Endothelial cell of umbilical vein (primary cell): ENCODE measurements at places on chromosomes 5 and 9. TPM values are rescaled to one million over a fixed set of nuclear protein-coding genes. Genes with fewer than 3 reads are reported as not detected.

ADAMTSL1 gene
- 16.9 and 18.4 TPM in 2 replicates for total RNA-seq

KIF12 gene
- total RNA-seq = 0.51 and 0.97 TPM in 2 replicates

TMEFF1 gene
- total RNA-seq = 9.8 and 14.6 TPM in 2 replicates

PRKAA1 gene
- 83.5 and 97.2 TPM in 2 replicates for total RNA-seq

CDKN2B-AS1 gene
- 1.9 and 2.4 TPM in 2 replicates for total RNA-seq

FIBCD1 gene
- not detected in 2 replicates for total RNA-seq

TPM2 gene
- 257 and 279 TPM in 2 replicates for total RNA-seq

CDX1 gene
- not detected in 2 replicates for total RNA-seq

FBXW11 gene
- total RNA-seq = 42.3 and 44.7 TPM in 2 replicates

- DNase-seq = no peak
- peaks cover 7% of the 10 kb centered on the region for H3K4me1 ChIP-seq
- no peaks in the 10 kb centered on the region for H3K36me3 ChIP-seq
- no peak overlapping the region for H3K4me3 ChIP-seq
Observed at GRCh38 chr5:107294669-107295068, 376.1 kb downstream of the EFNA5 start.

- H3K4me1 ChIP-seq = no peaks in the 10 kb centered on the region
- no peaks in the 10 kb centered on the region for H3K36me3 ChIP-seq
- H3K27ac ChIP-seq = no peak overlapping the region
- peaks cover 5% of the 10 kb centered on the region for H3K27me3 ChIP-seq
Observed at GRCh38 chr9:13069498-13069897, 210.0 kb downstream of the MPDZ start.

DNA sequence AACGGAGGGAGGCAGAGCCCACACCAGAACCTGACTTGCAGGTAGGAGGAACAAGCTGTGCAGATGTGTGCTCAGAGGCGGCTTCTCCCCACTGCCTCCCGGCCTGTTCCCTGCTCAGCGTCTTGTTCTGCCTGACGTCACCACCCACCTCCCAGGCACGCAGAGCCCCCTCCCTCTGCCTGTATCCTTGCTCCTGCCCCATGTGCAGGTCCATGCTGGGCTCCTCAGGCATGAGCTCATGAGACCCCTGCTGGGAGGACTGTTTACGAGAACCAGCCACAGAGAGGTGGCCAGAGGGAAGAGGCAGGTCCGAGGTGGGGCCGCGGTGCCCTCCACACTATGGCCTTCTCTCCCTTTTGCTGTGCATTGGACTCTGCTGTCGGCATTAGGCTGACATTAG, 45.5 kb downstream of the SLC6A3 start:
- H3K36me3 ChIP-seq = no peaks in the 10 kb centered on the region
- no peak overlapping the region for H3K27ac ChIP-seq
- no peaks in the 10 kb centered on the region for H3K27me3 ChIP-seq
- DNase-seq = no peak

GRCh38 chr9:6632516-6633183, 12.9 kb downstream of the GLDC start:
- peaks cover under 1% of the 10 kb centered on the region for H3K27me3 ChIP-seq
- no peaks in the 10 kb centered on the region for H3K36me3 ChIP-seq
- no peak overlapping the region for H3K4me3 ChIP-seq
- DNase-seq = no peak
- H3K4me1 ChIP-seq = no peaks in the 10 kb centered on the region
- H3K27ac ChIP-seq = no peak overlapping the region

- no peak overlapping the region for H3K4me3 ChIP-seq
- DNase-seq = no peak
- no peaks in the 10 kb centered on the region for H3K36me3 ChIP-seq
- no peaks in the 10 kb centered on the region for H3K27me3 ChIP-seq
- peaks cover 4% of the 10 kb centered on the region for H3K4me1 ChIP-seq
- no peak overlapping the region for H3K27ac ChIP-seq
Observed at GRCh38 chr9:33177639-33178038, 10.5 kb upstream of the B4GALT1 start.

DNA sequence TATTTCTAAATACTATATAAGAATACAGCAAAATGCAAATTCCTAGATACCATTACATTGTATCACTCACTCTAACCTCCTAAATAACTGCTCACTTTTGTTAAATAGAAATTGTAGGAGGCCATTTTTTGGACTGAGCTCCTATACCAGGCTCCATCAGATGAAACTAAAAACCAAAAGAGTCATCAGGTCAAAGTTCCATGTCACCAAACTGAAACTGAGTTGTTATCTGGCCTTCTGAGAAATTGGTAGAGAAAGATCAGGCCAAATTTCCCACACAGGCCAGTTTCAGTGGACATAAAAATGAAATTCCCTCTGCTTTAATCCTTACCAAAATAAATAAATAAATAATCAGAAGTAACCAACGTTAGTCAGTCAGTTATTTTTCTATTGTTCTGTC, 13.8 kb upstream of the SNX2 start:
- H3K27ac ChIP-seq = no peak overlapping the region
- DNase-seq = peak; percentile 51
- peaks cover 9% of the 10 kb centered on the region for H3K4me1 ChIP-seq
- H3K4me3 ChIP-seq = no peak overlapping the region
- H3K36me3 ChIP-seq = no peaks in the 10 kb centered on the region
- no peaks in the 10 kb centered on the region for H3K27me3 ChIP-seq

GRCh38 chr9:98242426-98242825, 13.0 kb downstream of the TBC1D2 start:
- H3K4me1 ChIP-seq = no peaks in the 10 kb centered on the region
- no peaks in the 10 kb centered on the region for H3K27me3 ChIP-seq
- no peak overlapping the region for H3K4me3 ChIP-seq
- DNase-seq = no peak

GRCh38 chr9:120583958-120584369, 4.0 kb upstream of the CDK5RAP2 start:
- H3K27me3 ChIP-seq = no peaks in the 10 kb centered on the region
- no peak overlapping the region for H3K4me3 ChIP-seq
- peak; percentile 80 for DNase-seq
- H3K36me3 ChIP-seq = no peaks in the 10 kb centered on the region
- peak overlapping the region; percentile 46 for H3K27ac ChIP-seq

GRCh38 chr9:78026416-78026815, 5.2 kb downstream of the GNAQ start:
- H3K4me3 ChIP-seq = no peak overlapping the region
- no peak overlapping the region for H3K27ac ChIP-seq
- DNase-seq = peak; percentile 35
- H3K4me1 ChIP-seq = peaks cover 61% of the 10 kb centered on the region

DNA sequence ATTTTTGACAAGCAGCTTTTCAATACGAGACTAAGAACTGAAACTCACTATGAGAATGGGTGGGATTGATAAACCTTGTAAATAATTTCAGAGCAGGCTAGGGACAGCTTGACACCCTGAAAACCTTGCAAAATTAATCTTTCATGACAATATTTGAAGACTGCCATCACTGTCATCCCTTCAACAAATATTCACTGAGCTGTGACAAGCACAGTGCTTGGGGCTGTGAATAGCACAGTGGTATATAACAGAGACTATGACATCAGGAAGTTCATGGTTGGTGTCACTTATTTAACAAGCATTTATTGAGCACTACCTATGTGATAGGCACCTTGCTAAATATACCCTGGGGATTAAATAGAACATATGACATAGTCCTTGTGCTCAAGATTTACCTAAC, 741.0 kb upstream of the RIOK2 start:
- H3K27ac ChIP-seq = no peak overlapping the region
- no peak overlapping the region for H3K4me3 ChIP-seq
- H3K27me3 ChIP-seq = no peaks in the 10 kb centered on the region
- no peaks in the 10 kb centered on the region for H3K4me1 ChIP-seq
- DNase-seq = no peak

DNA sequence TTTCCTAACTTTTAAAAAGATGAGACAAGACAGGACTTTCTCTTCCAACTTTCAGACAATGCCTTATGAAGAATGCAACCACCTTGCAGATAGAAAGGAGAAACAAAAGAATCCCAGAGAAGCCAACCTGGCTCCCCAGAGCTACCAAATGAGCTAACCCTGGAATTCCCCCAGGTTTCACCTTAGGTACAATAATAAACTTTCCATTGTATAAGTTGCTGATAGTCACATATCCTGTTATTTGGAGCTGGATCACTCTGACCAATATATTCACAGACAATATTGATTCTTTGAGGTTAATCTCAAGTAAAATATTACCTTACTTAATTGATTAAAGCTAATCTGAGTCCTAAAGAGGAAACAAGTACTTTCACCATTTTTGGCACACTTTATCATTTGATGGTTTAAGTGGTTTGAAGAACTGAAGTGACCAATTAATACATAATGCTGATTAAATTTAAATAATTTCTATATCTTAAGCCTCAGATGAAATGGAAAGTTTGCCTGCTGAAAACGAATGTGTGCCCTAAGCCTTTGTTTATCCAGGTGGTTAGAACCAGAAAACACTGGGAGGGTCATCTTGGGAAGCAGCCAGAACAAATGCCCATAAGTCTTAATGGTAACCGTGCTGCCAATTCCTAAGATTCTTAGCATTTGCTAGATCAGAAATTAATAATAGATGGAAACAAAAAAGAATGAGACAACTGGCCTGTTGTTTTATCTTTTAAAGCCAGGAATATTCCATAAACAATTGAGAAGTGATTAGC, 159.6 kb upstream of the SLC12A2 start:
- no peaks in the 10 kb centered on the region for H3K36me3 ChIP-seq
- H3K4me3 ChIP-seq = no peak overlapping the region
- H3K27ac ChIP-seq = no peak overlapping the region
- DNase-seq = peak; percentile 77

DNA sequence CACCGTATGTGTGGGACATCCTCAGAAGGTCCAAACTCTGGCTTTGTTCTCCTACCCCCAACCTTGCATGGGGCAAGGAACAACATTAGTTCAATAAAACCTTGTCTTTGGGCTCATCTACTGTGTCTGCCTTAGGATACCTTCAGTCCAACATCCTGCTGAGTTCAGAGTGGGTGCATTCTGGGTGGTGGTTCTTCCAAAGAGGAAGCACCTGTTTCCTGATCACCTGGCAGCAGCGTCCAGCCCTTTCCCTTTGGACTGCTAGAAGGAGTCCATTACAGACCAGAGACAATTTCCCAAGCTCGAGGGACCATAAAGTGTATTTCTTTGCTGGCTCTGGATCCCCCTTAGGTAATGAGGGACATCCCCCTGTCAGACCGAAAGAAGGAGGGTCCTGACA, 154.1 kb downstream of the SEMA6A start:
- no peaks in the 10 kb centered on the region for H3K36me3 ChIP-seq
- H3K4me1 ChIP-seq = no peaks in the 10 kb centered on the region
- no peak overlapping the region for H3K4me3 ChIP-seq
- no peak overlapping the region for H3K27ac ChIP-seq
- DNase-seq = peak; percentile 43

DNA sequence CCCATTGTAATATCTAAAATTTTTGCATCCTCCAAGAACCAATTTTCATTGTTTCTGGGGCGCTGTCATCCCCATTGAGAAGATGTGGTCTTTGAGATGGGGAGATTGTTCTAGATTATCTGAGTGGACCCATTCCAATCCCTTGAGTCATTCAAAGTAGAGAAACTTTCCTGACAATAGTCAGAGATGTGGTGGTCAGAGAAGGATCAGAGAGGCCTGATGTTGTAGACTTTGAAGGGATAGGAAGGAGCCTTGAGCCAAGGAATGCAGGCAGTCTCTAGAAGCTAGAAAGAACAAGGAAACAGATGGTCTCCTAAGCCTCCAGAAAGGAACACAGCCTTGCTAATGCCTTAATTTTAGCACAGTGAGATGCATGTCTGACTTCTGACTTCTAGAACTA, 80.4 kb downstream of the TEK start:
- H3K4me3 ChIP-seq = no peak overlapping the region
- H3K36me3 ChIP-seq = peaks cover 4% of the 10 kb centered on the region
- H3K27ac ChIP-seq = no peak overlapping the region
- H3K27me3 ChIP-seq = no peaks in the 10 kb centered on the region
- DNase-seq = no peak

DNA sequence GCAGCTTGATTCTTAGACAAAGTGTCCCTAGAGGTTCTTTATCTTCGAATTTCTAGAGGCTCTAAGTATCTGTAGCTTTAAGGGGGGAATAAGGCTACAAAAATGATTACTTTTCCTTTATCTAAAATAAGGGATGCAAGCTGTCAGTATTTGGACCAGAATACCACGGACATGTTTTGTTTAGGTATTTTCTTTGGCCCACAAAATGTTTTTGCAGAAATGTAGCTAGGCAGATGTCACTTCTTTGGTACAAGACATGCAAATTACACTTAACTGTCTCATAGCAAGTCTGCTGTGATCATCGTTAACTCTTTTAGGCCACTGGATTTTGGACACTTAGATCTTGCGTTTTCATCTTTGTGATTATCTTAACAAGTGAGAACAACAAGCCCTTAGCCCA, 2.5 kb downstream of the SPINK7 start:
- H3K27ac ChIP-seq = no peak overlapping the region
- no peaks in the 10 kb centered on the region for H3K36me3 ChIP-seq
- no peak for DNase-seq
- H3K27me3 ChIP-seq = no peaks in the 10 kb centered on the region
